Right kidney (tissue), 9 donors: ENCODE measurements at places on chromosomes 16 and 17.
A peak's percentile ranks its signal among the peaks of the same experiment; 100 is the strongest.

DNA sequence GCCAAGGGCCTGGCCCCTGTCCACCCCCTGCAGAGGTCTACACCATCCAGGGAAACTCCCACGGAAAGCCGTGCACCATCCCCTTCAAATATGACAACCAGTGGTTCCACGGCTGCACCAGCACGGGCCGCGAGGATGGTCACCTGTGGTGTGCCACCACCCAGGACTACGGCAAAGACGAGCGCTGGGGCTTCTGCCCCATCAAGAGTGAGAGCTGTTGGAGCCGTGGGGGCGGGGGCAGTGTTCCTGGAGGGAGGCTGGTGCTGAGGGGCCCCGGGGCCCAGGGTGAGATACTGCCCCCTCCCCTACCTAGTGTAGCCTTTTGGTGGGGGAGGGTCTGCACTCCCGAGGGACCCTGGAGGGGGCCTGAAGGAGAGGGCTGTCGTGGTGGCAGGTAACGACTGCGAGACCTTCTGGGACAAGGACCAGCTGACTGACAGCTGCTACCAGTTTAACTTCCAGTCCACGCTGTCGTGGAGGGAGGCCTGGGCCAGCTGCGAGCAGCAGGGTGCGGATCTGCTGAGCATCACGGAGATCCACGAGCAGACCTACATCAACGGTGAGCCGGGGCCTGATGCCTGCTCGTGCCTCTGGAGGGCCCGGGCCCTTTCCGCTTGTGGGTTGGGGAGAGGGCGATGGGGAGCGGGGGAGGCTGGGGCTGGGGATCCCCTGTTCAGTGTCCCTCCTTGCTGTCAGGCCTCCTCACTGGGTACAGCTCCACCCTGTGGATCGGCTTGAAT lies 38.8 kb downstream of the MRC2 start:
- DNase-seq = no peak

DNA sequence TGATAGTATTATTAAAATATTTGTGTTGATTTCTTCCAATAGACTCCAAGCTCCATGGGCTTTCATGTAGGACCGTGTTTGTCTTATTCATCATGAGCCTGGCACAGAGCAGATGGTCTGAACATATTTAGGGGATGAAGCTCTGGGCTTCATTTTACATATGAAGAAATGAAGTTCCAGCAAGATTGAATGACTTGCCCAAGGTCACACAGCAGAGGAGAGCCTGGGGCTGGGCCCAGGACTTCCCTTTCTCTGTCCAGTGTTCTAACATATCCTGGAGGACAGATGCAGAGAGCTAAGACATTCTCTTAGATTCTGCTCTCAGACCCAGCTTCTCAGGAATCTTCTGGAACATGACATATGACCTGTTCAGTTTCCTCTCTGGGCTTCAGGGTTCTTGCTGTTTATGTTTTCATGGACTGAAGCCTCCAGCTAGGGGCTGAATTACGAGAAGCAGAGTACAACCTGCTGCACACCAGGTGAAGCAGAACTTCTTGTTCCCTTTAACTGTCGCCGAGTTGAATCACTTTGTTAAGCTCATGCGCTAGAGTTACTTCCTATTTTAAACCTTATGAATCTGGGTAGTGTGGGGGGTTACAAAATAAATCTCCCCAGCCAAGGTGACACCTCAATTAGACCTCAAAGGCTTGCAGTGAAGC lies 53.6 kb downstream of the GPRC5B start:
- DNase-seq = no peak

DNA sequence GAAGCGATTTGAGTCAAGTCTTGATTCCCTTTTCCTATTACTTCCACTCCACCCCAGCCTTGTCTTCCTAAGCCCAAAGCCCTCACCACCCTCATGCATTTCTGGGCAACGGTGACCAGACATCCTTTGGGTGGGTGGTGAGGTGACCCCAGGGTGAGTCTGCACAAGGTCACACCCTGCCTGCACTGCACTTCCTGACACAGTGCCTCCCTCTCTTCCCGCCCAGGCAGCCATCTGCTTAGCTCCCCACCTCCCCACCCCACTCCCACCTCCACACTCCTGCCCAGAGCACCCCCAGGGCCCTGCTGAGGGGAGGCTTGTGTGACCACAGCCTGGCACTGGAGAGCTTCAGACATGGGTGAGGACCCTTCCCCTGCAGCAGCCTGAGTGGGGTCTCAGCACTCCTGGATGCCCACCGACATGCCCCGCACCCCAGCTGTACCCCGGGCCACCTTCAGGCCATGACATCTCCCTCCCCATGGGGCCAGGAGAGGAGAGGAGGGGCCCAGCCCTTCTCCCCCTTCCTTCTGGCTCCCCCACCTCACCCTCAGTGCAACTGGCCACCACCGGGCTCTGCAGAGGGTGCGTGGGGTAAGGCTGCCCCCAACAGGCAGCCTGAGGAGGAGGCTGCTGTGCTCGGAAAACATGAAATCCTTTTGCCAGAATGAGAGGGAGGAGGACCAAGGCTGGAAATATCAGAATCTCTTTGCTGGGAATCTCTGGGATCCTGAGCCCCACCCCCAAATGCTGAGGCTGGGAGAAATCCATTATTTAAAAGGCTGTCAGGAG lies 68.6 kb downstream of the CCT6B start:
- peak; percentile 9 for DNase-seq

DNA sequence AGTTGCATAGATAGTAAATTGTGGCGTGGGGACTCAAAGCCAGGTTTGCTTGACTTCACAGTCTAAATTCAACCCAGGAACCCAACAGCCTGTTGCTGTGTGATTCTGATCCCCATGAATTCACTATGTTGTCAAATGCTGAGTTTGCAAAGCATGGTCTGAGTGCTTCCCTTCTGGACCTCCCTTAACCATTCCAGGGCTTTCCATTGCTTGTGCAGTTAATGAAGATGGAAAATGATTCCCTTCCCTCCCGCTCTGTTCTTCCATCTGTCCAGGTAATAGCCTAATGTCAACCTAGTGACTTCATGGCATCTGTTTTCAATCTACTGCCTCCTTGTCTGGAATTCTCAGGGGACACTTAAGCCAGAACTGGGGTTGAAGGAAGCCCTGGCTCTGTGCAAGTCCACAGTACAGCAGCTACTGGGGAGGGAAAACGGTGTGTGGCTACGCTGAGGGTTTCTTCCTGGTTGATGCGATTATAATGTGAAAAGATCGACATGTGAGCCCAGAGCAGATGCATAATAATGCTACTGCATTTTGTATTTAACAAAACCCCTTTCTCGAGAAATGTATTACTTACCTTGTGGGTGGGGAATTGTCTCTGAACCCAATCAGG lies 206.7 kb downstream of the CDH13 start:
- DNase-seq = no peak

DNA sequence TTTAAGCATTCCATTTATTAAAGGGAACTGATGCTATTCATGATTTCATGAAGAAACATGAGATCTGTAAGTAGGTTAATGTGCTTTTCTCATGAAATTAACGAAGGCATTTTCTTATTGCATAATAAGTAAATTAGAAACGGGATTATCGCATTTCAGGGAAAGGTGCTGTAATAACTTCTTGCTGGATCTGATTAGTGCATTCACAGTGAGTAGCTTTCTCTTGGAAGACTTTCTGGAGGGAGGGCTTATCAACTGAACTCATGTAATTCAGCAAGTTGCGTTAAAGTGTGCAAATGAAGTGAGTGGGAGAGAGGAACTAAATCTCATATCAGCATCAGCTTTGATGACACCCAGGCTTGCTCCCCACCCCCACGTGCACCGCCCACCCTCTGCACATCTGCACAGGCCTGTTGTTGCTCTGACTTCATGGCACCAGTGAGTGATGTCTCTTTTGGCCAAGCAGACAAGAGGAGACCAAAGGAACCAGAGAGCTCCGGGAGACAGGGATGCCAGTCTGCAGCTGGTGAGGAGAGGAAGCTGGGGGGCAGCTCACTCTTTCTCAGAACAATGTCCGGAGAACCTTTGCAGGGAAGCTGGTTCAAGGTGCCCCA lies 26.3 kb upstream of the GAS7 start:
- no peak for DNase-seq

DNA sequence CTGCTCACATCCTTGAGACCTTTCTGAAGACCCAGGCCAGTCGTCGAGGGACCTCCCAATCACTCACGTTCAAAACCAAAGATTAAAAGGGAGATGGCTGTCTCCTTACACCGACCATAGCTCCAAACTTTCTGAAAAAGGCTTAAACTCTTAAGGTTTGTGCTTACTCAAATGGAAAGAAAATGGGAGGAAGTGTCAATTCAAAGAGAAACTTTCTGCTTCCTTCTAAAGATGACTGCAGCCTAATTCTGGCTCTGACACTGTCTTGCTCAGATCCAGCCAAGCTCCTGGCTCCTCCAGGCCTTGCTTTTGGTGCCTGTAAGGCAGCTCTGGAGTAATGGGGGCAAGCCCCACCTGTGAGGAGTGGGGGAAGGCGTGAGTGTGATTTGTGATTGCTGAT lies 54.9 kb upstream of the WSB1 start:
- DNase-seq = no peak

DNA sequence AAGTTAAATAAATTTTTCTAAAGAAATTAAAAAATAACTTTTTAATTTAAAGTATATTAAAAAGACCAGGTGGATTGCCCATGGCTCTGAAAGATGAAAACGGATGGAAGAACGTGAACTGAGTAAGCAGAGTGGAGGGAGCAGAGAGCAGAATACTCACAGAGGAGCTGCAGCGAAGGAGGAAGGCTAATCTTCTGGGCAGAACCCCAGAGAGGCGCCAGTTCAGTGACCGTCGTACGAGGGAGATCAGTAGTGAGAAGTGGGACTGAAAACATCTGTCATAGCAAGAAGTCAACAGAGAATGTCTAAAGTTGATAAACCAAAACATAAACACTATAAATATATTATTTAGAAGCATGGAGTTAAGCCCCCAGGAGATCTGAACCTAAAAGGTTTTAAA lies 34.9 kb downstream of the UBE2G1 start:
- DNase-seq = no peak

- DNase-seq = no peak
Measured at GRCh38 chr17:82668024-82668630, 19.9 kb upstream of the WDR45B start.

GRCh38 chr16:85441189-85441889 lies 171.8 kb upstream of the GSE1 start:
- no peak for DNase-seq

DNA sequence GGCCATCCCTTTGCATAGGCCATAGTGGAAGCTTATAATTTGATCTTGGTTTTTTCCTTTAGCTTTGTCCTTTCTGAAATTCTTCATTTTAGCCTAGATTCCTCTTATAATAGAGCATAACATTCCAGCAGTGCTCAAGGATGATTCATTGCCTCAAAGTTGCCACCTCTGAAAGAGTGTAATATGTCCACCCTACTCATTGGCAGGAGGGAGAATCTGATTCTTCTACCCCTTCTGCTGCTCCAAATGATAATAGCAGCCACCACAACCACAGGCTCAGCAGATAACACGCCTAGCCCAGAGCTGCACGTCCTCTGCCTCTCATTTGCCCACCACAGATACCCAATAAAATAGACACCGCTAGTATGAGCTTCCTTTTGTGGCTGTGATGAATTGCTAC lies 337.4 kb upstream of the HSBP1 start:
- DNase-seq = no peak

- DNase-seq = no peak
Measured at GRCh38 chr17:82330322-82331239, 3.0 kb downstream of the SECTM1 start.

- peak; percentile 59 for DNase-seq
Measured at GRCh38 chr16:5615868-5616642, 518.5 kb upstream of the EEF2KMT start.

GRCh38 chr17:21217346-21217745 lies 3.4 kb upstream of the TMEM11 start:
- DNase-seq = no peak

DNA sequence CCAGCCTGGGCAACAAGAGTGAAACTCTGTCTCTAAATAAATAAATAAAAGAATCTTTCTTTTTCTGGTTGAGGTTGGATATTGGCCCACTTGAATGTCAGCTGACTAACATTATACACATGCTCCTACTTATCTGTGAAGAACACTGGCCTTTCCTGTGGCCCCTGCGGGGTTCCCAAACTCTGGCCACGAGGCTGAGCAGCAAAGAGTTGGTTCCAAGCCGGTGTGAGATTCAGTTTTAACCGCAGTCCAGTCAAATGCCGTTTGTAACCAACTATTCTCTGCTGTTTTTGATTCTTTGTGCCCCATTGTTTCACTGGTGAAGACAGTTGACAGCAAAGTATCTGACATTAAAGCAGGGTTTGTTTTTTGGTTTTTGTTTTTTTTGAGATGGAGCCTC lies 11.2 kb downstream of the ETV4 start:
- DNase-seq = no peak

DNA sequence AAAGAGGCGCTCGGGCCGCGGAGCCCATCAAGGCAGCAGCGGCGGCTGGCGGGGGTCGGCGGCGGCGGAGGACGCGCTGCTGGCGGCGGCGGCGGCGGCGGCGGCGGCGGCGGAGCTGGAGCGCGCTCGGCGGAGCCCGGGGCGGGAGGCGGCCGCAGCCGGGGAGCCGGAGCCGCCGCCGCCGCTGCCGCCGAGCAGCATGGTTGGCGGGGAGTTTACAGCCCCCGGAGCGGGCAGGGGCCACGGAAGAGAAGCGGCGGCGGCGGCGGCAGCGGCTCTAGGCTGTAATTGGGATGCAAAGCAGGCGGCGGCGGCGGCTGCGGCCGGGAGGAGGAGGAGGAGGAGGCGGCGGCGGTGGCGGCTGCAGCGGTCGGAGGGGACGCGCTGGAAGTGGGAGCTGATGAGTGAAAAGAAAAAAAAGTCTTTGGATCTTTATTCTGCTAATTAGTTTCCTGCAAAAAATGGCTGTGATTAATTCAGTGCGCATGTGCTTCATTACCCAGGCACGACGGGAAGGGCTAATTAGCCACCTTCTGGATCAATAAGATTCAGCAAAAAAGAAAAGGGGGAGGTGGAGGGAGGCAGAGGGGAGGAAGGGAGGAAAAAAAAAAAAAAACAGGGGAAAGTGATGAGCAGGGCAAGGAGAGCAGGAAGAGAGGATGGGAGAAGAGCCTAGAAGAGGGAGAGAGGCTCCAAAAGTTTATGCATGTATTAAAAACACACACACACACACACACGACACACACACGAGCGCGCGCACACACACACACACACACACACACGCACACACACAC lies 10.9 kb upstream of the ZFHX3 start:
- peak; percentile 82 for DNase-seq

- no peak for DNase-seq
Measured at GRCh38 chr17:63989622-63990345, 8.4 kb upstream of the PRR29 start.

DNA sequence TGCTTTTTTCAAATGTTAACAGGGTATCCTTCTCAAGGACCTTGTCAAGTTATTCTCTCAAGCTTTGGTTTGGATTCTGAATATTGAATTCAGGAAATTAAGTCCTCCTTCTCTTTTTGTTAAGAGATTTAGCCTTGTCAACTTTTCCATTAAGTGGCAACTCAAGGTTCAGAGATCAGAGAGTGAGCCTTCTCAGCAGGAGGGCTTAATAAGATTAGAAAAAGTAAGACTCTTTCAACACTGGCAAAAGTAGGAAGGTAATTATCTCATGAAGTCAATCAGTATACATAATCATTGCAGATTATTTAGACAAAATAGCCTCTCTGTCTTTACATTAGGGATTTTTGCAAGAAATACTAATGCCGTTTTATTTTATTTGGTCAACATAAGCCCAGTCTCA lies 330.7 kb downstream of the KIF2B start:
- DNase-seq = no peak

GRCh38 chr16:46774743-46775177 lies 26.6 kb upstream of the MYLK3 start:
- no peak for DNase-seq

- no peak for DNase-seq
Measured at GRCh38 chr16:20383106-20384029, 21.2 kb downstream of the PDILT start.
